NCI-H69 (cell line): ENCODE measurements at places on chromosomes 4 and X.
A peak's percentile ranks its signal among the peaks of the same experiment; 100 is the strongest.

DNA sequence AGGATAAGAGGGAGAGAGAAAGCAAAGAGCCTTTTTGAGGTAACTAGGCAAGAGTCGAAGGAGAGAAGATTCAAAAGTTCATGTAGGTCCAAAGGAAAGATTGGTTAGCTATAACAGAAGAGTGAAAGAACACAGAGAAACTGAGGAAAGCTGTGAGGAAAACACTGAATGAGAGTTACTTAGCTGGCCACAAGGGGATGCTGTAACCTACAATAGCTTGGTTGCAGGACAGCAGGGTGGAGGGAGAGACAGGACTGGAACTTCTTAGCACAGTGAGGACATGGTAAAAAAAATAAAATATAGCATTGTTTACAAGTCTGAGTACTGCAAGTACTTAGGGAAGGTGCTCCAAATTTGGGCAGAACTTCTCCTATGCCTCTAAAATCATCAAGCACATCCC is 48.3 kb downstream of the RAI2 start:
- peak; percentile 34 for DNase-seq

DNA sequence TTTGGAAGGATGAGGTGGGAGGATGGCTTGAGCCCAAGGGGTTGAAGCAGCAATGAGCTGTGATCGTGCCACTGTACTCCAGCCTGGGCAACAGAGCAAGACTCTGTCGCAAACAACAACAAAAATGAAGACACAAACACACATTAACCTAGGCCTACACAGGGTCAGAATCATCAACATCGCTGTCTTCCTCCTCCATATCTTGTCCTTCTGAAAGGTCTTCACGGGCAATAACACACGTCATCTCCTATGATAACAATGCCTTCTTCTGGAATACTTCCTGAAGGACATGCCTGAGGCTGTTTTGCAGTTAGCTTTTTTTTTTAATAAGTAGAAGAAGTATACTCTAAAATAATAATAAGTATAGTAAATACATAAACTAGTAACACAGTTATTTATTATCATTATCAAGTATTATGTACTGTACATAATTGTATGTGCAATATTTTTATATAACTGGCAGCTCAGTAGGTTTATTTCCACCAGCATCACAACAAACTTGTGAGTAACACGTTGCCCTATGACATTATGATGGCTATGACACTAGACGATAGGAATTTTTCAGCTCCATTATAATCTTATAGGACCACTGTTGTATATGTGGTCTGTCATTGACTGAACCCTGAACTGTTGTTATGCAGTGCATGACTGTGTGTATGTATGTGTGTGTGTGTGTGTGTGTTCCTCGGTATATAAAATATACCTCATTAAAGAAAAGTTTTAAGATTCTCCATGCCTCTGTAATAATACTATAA is 69.2 kb upstream of the MAML3 start:
- no peak for DNase-seq

DNA sequence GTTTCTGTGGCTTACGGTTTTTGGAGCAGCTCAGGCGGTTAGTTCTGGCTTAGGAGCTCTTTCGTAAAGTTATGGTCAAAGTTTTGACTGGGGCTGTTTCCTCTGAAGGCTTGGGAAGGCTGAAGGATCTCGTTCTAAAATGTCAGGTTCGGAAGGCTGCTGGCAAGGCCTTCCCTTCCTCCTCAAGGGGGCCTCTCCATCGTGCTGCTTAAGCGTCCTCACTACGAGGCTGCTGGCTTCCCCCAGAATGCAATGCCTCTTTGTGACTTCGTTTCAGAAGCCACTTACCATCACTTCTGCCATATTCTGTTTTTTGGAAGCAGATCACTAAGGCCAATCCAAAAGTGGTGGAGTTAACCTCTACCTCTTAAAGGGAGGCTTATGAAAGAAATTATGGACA is 1196.4 kb upstream of the TENM3 start:
- no peak for DNase-seq

GRCh38 chrX:31136144-31136611 is 64.3 kb upstream of the FTHL17 start:
- DNase-seq: no peak

- no peak for DNase-seq
Observed at GRCh38 chr4:157447195-157447594, 226.7 kb downstream of the GRIA2 start.

DNA sequence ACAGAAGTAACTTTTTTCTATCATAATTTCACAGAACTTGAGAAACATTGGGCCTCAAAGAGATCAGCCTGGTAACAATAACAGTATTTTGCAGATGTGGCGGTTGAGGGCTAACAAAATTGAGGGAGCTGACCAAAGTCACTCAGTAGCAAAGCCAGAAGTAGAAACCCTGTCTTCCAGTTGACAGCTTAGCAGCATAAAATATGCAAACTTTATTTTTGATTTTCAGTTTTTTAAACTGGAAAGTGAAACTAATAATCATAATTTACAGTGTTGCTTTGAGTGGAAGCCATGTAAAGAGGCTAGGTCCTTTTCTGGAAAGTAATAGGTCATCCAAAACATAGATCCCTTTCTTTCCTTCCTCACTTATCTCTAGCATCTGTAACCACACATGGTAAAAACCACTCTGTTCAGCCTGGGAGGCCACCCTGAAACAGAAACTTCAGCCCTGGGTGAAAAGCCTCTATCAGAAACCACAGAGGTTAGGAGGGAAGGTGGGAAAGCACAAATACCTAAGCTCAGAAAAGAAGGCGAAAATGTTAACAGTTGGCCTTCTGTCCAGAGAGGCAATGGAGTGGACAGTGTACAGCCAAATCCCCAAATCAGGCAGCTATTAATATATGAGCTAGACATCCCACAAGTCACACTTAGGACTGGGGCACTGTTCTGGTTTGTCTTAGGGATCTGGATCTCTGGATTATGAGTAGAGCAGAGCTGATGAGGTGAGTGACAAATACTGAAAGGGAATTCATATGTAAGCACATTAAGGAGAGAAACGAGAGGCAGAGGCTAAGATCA is 61.1 kb upstream of the ARSJ start:
- DNase-seq: peak; percentile 57

DNA sequence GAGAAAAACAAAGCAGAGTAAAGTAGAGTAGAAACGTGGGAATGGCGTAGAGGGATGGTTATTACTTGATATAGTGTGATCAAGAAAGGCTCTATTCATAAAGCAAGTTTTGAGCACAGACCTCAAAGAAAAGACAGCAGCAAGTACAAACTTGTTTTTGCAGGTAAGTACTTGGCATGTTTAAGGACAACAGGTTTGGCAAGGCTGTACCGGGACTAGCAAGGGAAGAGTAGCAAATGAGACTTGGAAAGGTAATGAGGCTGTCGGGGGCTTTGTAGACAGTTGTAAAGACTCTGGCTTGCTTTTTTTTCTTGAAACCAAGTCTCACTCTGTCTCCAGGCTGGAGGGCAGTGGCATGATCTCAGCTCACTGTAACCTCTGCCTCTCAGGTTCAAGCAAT is 40.9 kb downstream of the NEK1 start:
- no peak for DNase-seq

DNA sequence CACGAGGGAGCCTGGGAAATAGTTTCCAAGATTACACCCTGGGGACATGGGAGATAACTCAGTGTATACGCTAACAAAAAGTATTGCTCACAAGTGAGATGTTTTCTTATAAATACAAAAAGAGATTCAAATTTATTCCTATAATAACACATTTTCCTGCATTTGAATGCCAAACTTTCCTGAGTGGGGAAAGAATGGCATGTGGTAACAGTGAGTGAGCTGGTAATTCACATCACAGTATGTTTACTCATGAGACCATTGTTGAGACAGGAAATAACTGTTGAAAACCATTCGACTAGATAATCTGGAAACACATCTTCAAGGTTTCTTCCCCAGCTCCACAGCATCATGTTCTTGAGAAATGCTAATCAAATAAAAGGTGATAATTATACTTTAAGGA is 109.1 kb downstream of the TASL start:
- DNase-seq: no peak

- peak; percentile 86 for DNase-seq
Observed at GRCh38 chr4:100286636-100287035, 96.4 kb upstream of the DDIT4L start.

DNA sequence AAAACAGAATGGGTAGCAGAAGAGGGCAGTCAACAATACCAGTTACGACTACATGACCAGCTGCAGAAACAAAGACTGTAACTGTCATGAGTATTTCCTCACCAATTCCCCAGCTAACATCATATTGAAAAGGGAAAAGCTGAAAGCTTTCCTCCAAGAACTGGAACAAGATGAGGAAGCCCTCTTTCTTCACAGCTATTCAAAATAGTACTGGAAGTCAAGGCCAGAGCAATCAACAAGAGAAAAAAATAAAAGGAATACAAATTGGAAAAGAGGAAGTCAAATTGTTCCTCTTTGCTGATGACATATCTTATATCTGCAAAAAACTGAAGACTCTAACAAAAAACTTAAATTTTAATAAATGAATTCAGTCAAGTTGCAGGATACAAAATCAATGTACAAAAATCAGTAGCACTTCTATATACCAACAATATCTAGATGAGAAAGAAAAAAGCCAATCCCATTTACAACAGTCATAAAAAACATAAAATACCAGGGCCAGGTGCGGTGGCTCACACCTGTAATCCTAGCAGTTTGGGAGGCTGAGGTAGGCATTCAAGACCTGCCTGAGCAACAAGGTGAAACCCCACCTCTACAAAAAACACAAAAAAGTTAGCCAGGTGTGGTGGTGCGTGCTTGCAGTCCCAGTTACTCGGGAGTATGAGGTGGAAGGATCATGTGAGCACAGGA is 125.4 kb downstream of the ATP8A1 start:
- DNase-seq: no peak

- no peak for DNase-seq
Observed at GRCh38 chr4:184506527-184507121, 32.3 kb upstream of the IRF2 start.

DNA sequence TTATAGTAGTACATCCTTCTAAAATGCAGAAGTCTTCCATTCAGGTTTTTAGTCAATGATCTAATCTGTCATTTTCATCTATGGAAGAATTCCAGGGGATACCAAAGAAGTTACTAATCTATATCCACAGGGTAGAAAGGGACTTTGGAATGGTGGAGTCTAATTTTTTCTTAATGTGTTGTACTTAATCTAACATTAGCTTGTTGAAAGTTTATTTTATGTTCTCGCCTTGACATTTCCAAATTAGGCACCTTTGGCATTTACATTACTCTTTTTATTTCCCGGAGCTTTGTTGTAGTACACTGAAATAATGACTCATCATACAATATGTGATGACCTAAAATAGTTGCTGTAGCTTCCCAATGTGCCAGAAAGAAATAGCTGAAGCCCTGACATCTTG is 91.5 kb downstream of the HTR2C start:
- DNase-seq: no peak

GRCh38 chr4:22794732-22795131 is 102.0 kb downstream of the GBA3 start:
- no peak for DNase-seq

DNA sequence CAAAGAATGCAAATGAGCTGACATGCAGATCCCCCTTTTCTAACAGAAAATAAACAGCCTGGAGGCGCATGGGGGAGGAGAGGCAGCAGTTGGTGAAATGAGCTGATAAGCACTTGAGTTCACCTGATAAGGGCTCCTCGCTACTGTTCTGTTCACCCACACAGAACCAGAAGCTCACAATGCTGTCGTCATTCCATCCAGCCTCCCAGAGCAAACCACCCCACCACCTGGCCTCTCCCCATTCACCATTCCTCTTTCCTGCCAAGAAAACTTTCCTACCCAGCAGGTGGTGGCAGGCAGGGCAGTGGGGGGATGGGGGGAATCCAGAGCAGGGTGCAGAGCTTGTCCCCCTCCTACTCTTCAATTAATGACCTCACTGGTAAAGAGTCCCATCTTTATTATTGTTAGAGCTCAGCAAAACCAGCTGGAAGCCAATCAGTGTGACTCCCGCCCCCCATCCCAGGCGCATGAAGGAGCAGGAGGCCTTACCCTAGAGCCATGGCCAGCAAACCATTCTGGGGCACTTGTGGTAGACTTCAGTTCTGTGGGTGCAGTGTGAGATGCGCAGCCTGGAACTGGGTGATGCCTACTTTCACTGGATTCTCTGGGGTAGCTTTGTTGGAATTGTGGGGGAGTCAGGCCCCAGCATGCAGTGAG is 350.3 kb downstream of the ZIC3 start:
- DNase-seq: peak; percentile 35

GRCh38 chrX:44570522-44570921 is 27.9 kb upstream of the FUNDC1 start:
- DNase-seq: peak; percentile 2

DNA sequence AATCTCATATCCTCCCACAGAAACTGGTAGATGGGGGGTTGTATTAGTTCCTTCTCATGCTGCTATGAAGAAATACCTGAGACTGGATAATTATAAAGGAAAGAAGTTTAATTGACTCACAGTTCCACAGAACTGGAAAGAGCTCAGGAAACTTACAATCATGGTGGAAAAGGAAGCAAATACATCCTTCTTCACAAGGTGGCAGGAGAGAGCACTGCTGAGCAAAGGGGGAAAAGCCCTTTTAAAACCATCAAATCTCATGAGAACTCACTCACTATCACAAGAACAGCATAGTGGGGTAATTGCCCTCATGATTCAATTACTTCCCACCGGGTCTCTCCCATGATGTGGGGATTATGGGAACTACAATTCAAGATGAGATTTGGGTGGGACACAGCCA is 250.5 kb upstream of the GPRIN3 start:
- DNase-seq: peak; percentile 72

- DNase-seq: no peak
Observed at GRCh38 chr4:18105030-18106011, 83.8 kb upstream of the LCORL start.

DNA sequence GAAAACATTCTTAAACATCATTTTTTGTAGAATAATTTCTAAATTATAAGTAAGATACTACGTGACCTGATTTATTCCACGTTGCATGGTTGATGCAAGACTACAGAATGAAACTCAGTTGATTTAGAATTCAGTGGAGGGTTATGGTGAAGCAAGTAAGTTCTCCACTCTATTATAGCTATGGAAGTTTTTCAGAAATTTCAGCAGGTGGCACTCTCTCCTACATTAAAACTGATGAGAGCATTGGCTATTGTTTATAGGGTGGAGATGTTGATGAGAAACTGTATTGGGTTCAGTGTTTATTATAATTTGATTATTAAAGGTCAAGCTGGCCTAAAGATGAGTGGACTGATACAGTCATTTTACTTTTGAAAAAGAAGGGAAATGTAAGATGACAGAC is 88.0 kb downstream of the FNIP2 start:
- peak; percentile 39 for DNase-seq

- peak; percentile 6 for DNase-seq
Observed at GRCh38 chrX:39580043-39580442, 517.7 kb downstream of the BCOR start.

DNA sequence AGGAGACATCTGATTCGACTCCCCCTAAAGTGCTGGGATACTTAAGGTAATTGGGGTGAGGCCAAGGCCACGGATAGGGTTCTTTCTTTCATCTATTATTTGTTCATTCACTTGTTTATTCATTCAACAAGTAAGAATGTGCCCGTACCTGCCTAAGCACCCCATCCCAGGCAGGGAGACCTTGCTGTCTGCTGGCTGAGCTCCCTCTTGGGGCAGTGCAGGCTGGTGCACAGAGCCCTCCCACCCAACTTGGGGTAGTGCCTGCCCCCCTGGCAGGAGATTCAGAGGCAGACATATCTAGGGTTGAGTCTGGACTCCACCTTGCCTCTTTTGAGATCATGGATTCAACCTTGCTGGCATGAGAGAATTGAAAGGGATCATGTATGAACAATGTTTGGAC is 95.7 kb downstream of the DRD5 start:
- DNase-seq: no peak

- DNase-seq: no peak
Observed at GRCh38 chr4:23438764-23439163, 451.1 kb downstream of the PPARGC1A start.
